NB4 (cell line): ENCODE measurements at places on chromosomes 13 and 19.

DNA sequence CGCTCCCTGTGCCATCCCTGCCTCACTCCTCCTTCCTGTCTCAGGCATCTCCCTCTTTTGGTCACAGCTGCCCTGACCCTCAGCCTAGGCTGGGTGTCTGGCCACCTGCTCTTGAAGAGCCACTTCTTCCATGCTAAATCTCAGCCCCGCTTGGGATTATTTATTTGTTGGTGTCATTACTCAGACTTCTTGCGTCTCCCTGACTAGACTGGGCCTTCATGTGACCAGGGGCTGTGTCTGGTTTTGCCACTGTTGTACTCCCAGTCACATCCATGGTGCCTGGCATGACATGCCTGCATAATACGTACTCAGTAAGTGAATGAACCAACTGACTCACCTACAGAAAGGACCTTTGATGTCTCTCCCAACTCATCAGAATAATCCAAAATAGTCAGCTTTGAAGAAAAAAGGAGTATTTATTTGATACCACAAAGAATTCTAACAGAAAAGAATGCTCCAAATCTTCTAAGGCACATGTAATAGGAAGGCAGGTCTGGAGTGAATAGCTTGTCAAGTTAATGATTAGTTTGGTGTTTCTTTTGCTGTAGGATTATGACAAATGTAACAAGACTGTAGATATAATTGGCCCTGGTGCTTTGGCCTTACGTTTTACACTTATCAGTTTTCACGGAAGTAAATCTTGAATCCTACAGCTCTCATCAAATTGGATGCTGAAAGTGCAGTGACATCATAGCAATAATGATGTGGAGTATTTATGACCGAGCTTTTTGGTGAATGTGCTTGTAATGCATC lies 84.0 kb downstream of the ALOX5AP start:
- DNase-seq, result no peak

DNA sequence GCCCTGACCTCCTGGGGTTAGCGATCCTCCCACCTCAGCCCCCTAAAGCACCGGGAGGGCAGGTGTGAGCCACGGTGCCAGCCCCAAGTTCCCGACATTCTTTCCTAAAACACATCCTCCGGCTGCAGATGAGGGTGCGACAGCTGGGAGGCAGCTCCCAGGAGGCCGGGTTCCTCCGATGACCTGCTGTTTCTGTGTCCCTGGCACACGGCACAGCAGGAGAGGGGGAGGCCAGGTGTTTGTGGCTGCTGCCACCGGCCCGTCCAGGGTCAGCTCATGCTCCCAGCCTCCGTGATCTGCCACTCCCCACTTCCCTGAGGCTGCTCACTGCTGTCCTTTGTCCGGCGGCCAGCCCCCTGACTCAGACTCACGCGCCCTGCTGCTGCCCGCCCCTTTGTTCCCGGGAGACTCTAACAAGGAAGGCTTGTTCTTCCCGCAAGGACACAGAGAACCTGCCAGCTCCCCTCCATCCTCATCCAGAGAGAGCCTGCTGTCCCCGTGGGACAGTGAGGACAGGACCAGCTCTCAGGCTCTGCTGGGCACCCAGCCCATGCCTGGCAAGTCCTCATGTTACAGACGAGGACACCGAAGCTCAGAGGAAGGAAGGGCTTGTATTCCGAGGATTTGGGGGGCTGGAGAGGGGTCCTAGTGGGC lies 10.6 kb upstream of the MADCAM1 start:
- DNase-seq, result no peak

- no peak for DNase-seq
Observed at GRCh38 chr13:32659736-32660135, 73.5 kb downstream of the PDS5B start.

DNA sequence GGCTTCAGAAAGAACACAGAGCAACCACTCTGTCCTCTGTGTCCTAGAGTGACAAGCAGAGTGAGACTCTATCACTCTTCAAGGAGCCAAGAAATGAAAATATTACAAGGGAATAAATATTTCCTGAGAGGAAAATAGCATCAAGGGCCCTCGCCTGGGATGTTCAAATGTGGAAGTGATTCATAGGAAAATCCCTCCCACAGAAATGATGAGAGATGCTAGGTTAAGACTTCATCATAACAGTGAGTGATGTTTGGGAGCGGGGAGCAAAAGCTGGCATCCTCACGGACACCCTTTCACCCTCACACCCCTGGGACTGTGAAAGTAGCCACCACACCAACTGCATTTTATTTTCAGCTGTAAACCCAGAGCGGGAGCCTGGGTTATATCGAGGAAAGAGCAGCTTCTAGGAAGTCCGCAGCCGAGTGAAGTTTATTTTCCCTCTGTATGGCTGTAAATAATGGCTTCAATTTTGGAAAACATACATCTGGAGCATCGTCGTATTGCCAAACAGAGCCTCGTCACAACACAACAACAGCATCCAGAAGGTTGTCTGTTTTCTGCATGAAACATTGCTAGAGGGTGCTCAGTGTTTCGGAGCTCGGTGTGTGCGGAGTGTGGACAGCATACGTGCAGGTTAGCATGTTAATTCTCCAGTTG lies 54.8 kb downstream of the DLEU7 start:
- DNase-seq, result no peak
